ENCODE measurements at places on chromosomes 11 and 22.

- no peak for DNase-seq
Observed at GRCh38 chr11:83007909-83008580, 63.7 kb downstream of the RAB30 start.

DNA sequence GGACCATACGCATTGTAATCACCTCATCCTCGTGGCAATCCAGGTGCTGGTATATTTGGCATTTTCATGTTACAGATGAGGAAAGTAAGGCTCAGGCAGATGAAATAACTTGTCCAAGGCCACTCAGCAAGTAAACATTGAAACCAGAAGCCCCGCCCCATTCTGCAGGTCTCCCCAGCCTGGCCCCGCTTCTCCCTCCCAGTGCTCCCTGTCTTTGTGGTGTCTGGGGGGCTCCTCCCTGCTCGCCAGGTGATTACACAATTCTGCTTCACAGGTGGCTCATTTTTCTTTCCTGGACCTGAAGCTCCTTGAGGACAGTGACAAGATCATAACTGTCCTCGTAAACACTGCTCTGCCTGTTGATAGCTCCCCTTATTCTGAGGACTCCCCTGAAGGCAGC, 531.5 kb upstream of the B3GAT1 start:
- DNase-seq: no peak

DNA sequence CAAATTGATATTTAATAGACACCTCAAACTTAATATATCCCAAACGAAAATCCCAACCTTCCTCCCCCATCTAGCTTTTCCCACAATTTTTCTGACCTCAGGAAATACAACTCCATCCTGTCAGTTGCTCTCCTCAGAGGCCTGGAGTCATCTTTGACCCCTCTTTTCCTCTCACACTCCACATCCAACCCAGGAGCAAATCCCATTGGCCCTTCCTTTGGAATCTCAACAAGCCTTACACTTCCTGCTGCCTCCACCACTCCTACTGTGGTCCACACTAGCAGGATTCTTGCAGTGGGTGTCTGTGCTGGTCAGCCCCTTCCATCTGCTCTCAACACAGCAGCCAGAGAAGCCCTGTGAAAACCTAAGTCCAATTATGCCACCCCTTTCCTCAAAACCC, 39.3 kb upstream of the RFPL3 start:
- DNase-seq: no peak

- no peak for DNase-seq
Observed at GRCh38 chr22:22787786-22788459, 99.7 kb upstream of the IGLL5 start.

GRCh38 chr11:63592975-63593395, 21.2 kb downstream of the PLAAT3 start:
- no peak for DNase-seq

DNA sequence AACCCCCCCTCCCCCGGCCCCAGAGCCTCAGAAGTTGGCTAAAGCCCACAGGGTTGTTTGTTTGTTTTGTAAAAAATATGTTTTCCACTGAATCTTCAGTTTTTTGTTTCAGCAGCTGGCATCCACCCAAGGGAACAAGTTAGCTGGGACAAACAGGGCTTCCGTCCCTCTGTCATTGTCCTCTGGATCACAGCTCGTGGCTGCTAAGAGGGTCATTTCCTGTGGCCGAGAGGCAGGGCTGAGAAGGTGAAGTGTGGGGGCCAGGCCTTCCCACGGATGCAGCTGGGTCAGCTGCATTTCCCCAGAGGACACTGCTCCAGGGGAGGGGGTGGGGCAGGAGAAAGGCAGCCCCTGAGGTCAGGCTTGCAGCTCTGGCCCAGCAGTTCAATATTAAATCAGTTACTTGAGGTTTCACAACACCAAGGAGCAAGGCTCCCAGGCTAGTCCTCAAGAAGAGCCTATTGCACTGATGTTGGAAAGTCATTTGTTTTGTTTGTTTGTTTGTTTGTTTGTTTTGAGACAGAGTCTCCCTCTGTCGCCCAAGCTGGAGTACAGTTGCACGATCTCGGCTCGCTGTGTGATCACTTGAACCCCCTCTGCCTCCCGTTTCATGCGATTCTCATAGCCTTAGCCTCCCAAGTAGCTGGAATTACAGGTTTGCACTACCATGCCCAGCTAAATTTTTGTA, 34.4 kb upstream of the SMTN start:
- DNase-seq: no peak

DNA sequence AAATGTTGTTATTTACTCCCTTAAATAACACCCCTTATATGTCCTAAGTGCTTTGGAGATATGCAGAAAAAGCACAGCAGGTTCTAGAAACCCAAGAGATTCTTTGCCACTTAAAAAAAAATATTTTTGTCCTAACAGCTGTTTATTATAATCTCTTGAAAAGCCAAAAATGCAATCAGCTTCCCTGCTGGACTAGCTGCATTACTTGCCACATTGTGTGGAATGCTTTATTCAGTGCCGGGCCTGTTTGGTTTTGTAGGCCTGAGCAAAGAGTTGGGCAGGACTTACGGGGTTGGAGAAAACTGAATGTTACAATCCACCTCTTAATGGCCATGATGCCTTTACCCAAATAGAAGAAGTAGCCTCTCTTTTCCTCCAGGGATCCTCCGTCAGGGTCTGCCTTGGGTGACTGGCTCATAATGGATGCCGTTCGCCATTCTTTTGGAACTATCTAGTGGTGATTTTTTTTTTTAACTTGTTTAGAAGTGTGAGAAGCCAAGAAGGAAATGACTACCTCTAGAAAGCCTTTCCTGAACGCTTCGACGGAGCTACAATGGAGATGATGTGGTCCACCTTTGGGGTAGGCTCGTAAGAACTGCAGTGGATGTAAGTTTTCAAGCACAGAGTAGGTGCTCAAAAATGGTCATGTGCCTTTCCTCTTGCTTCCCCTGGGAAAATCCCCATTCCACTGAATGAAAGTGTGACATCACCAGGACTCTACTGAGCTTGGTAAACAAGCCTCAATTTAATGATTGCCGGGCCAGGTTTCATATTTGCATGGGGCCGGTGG, 241.3 kb upstream of the NCAM1 start:
- DNase-seq: no peak

- no peak for DNase-seq
Observed at GRCh38 chr11:120710354-120711131, 199.0 kb downstream of the GRIK4 start.

- DNase-seq: no peak
Observed at GRCh38 chr11:12679471-12679870, 5.2 kb downstream of the TEAD1 start.

- no peak for DNase-seq
Observed at GRCh38 chr11:93370260-93370659, 39.7 kb downstream of the DEUP1 start.

DNA sequence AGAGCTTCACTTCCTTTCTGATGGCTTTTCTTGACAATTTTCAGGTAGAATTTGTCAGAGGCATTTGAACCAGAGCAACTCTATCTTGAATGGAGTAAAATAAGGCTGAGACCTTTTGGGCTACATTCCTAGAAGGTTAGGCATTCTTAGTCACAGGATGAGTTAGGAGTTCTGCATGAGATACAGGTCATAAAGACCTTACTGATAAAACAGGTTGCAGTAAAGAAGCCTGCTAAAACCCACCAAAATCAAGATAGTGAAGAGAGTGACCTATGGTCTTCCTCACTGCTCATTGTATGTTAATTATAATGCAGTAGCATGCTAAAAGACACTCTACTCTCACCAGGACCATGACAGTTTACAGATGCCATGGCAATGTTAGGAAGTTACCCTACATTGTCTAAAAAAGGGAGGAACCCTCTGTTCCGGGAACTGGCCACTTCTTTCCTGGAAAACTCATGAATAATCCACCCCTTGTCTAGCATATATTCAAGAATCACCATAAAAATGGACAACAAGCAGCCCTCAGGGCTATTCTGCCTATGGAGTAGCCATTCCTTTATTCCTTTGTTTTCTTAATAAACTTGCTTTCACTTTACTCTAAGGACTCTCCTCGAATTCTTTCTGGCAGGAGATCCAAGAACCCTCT, 1519.7 kb upstream of the TENM4 start:
- DNase-seq: no peak

DNA sequence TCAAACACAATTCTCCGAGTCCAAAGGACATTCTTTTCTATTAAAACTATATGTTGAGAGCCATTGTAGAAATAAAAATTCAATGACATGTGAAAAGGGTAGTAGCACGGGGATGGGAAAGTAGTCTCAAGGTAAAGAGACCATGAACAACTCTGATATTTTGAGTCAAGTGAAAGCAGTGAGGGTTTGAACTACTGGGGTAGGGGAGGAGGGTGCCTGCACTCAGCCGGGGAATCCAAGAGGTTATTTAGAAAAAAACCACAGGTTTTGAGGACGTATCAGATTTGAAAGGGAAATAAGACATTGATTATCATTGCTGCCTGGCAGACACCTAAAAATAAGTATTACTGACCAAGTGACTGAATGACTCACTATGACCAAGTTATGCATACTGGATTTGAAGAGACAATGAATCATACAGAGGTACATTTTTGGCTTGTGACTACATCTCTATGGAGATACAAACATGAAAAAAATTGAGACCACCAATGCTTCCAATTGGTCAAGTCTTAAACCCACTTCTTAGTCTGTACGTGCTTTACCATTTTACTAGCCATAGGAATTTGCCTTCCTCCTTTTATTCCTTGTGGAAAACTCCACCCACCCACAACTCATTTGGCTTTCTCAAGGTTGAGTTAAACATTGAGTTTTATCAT, 2.2 kb upstream of the OR52H1 start:
- DNase-seq: peak; percentile 29

- DNase-seq: peak; percentile 49
Observed at GRCh38 chr11:134120143-134120850, 51.4 kb downstream of the JAM3 start.

DNA sequence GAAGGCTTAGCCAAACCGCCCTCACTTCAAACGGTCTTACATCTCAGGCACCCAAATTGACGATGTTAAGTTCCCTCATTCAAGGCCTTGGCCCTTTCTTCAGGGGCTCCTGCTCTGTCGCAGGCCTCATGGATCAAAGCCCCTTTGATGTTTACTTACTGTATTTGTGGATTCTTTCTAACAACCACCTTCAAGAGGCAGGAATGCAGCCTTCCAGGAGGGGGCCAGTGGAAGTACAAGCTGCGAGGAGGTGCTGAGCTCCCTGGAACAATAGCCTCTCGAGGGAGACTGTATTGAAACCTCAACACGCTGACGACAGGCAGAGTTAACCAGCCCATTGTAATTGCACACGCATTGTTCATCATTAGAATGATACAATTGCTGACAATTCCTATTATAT, 209.1 kb downstream of the ST3GAL4 start:
- DNase-seq: no peak

DNA sequence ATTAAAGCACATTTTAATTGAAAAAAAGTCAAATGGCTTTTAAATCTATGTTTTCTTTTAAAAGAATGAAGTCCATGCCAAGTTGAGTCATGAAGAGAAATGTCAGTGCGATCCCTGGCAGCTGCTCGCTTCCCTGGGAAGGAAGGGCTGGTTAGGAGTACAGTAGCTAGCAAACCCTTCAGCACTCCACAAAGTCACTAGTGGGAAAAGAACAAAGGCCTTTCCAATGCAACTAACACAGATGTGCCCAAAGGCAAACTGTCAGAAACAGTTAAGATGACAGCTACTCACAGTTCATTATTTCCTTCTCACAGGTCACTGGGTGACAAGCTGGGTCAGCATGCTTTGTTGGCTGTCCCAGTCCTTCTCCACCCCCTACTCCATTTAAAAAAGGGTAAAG, 308.7 kb downstream of the DCDC1 start:
- no peak for DNase-seq

GRCh38 chr11:109112821-109113280, 309.1 kb upstream of the C11orf87 start:
- no peak for DNase-seq

DNA sequence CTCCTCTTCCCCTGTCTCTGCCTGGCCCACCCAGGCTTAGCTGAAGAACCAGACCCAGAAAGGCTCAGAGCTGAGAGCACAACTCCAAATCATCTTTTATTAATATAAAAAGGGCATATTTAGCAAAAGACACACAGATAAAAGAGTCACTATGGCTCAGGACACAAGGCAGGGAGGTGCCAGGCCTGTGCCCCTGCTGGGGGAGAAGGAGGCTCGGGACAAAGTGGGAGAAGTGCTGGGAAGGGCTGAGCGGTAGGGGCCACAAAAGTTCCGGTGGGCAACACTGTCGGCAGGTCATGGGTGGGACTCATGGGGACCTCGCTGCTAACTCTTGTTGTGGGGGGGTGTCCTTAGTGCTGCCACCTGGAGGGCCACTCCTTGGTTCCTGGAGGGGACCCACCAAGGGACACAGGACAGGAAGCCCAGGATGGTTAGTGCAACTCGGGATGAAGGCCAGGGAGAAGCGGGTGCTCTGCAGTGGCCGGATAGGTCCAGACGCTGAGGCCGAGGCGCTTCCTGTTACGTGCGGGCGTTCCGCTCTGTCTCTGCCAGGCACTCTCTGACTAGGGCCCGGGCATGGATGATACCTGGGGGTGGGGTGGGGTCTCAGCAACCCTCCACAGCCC, 1.4 kb upstream of the PITPNM1 start:
- DNase-seq: no peak

GRCh38 chr22:24304062-24304675, 33.5 kb downstream of the SPECC1L start:
- DNase-seq: no peak

GRCh38 chr11:79196950-79197349, 243.9 kb downstream of the TENM4 start:
- no peak for DNase-seq

GRCh38 chr22:28243539-28243938, 324.5 kb upstream of the PITPNB start:
- DNase-seq: no peak

GRCh38 chr11:107999759-108000455, 8.8 kb upstream of the CUL5 start:
- no peak for DNase-seq

- no peak for DNase-seq
Observed at GRCh38 chr11:76935042-76935441, 74.3 kb downstream of the ACER3 start.

GRCh38 chr11:61198361-61198760, 5.0 kb upstream of the PGA3 start:
- no peak for DNase-seq

GRCh38 chr11:45771193-45771565, 33.8 kb upstream of the SLC35C1 start:
- DNase-seq: no peak

GRCh38 chr22:44245867-44246266, 65.1 kb downstream of the PARVG start:
- DNase-seq: no peak

GRCh38 chr11:57335343-57336110, at the start of gene SSRP1:
TSS of gene SSRP1 (minus strand) at chr11:57335892. CDS start at chr11:57335121, 771 bp downstream.
- no peak for DNase-seq

DNA sequence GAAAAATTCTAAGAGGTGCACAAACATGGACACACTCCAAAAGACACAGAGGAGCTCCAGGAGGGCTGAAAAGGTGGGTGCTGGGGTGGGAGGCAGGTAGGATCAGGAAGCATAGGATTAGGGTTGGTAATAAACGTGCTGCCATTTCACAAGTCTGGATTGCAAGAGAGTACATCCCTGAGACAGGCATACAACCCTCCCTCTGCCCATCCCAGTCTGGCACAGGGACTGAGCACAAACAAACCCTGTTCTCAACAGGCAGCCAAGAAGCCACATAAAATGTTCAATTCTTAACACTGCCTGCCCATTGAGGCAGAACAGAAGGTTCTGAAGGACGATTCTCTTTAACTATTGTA, 18.5 kb downstream of the SLC35F2 start:
- no peak for DNase-seq

GRCh38 chr11:116702772-116703385, 69.9 kb downstream of the BUD13 start:
- no peak for DNase-seq
